Subcutaneous preadipocyte (primary cell): ENCODE measurements at places on chromosomes 7 and 10. TPM values are rescaled to one million over a fixed set of nuclear protein-coding genes. Genes with fewer than 3 reads are reported as not detected.

Gene TEX47
- not detected in 2 replicates for total RNA-seq

Gene CYP26C1
- under 0.01 TPM in 2 replicates for total RNA-seq

Gene MOGAT3
- total RNA-seq: not detected in 2 replicates

Gene MBL2
- not detected in 2 replicates for total RNA-seq

Gene DDC
- not detected in 2 replicates for total RNA-seq

Gene SPDYE2
- not detected in 2 replicates for total RNA-seq

Gene CALD1
- 127 and 158 TPM in 2 replicates for total RNA-seq

Gene BICC1
- 45.9 TPM in 2 replicates for total RNA-seq

Gene GPC2
- 0.73 and 2.3 TPM in 2 replicates for total RNA-seq

Gene TUBB8
- total RNA-seq: not detected in 2 replicates

Gene EPHB6
- 3.1 and 12.1 TPM in 2 replicates for total RNA-seq

Gene DRGX
- not detected in 2 replicates for total RNA-seq

Gene ENKUR
- not detected in 2 replicates for total RNA-seq

Gene CALML3
- not detected in 2 replicates for total RNA-seq

Gene CYP2E1
- total RNA-seq: under 0.01 and 0.39 TPM in 2 replicates
